ENCODE measurements at places on chromosomes 7 and 10.
A peak's percentile ranks its signal among the peaks of the same experiment; 100 is the strongest.

- peak; percentile 43 for DNase-seq
These were observed 404.6 kb downstream of the RPS24 start for GRCh38 chr10:78437998-78438906.

DNA sequence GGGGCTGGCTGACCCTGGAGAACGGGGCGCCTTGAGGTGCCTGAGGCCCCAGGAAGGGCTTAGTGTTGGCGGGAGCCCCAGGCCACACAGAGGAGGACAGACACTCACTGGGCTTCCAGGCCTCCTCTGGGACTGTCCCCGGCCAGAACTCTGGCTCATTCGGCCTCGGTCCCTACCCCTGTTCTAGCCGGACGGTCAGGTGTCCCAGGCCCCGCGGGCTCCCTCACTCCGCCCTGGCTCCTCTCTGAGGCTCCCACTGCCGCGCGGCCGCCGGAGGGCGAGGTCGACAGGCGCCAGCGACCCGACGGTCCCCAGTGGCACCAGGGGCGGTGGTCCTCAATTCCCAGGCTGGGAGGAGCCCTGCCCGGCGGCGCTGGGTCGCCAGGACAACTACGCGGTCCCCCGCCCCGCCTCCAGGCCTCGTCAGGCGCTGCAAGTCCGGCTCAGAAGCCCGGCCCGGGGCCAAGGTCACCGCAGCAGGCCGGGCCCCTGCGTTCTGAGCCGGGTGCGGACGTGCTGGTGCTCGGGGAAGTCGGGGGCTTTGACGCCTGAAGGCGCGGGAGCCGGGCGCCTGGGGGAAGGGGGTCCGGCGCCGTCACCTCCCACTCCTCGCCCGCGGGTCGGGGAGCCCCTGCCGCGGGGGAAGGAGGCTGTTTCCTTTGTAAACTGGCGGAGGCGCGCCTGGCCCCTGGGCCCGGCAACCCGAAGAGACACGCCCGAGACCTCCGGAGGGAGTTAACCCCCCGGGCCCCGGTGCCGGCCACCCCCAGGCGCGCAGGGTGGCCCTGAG, 1.1 kb upstream of the PWWP2B start:
- DNase-seq, result no peak

DNA sequence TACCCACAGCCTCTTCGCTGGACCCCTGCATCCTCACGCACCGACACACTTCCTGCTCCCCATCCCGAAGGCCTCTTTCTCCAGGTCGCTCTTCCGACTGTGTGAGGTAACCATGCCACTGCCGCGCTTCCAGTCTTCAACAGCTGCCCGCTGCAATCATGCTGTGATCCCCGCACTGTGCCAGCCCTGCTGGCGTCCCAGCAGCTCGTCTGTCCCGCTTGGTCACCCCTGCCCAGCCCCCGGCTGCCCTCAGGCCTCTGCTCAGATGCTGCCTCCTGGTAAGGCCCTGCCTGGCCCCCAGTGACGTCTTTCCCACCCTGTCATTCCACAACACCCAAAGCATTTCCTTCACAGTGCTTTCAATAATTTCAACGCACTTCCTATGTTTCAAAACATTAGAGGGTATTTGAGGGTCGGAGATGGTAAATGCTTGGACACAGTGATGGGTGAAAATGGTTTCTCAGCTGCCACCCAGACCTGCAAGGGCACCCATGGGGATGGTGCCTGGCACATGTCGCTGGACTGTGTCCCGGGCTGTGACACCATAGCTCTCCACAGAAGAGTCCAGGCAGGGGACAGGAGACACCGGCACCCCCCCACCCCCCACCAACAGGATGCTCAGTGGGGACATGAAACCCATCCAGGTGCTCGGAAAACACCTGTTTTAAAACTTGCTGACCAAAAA, 125.2 kb downstream of the MAD1L1 start:
- DNase-seq, result no peak

DNA sequence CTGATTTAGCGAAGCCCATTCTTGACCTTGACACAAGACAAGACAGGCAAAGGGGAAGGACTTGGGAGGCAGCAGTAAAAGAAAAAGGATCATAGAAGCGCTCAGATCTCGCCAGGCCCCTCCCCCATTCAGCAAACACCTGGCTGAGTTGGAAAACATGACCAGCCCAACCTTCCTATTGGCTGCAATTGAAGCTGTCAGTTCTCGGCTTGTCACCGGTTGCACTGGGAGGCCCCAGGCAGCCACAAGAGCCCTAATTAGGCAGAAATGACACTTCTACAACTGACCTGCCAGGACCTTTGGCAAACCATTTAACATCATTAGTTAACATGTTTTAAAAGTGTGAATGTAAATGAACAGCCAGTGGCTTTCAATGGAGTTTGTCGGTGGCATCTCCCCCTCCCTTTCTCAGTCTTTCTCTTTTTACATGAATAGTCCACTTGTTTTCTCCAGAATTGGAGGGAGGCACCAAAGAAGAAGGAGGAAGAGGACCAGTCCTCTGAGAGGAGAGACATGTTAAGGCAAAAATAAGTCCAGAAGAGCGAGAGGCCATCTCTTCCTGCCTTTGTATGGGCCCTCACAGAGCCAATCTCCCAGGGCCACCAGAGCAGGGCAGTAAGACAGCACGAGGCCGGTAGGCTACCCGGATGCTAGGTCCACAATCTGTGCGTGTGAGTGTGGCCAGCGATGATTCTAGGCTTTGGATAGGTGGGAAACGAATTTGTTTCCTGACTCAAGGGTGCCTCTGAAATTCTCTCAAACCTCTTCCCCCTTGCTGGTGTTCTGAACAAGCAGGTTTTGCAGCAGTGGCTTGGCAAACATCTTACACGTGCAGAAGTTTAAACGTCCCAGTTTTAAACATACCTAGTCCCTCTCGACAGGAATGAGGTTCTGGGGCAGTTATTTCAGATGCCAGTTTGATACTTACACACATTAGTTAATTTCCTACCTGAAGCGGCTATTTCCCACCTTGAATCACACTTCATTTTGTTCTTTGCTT, 15.0 kb upstream of the ENO4 start:
- DNase-seq, result no peak

- DNase-seq, result no peak
These were observed 67.8 kb downstream of the DOCK4 start for GRCh38 chr7:112138325-112138852.

DNA sequence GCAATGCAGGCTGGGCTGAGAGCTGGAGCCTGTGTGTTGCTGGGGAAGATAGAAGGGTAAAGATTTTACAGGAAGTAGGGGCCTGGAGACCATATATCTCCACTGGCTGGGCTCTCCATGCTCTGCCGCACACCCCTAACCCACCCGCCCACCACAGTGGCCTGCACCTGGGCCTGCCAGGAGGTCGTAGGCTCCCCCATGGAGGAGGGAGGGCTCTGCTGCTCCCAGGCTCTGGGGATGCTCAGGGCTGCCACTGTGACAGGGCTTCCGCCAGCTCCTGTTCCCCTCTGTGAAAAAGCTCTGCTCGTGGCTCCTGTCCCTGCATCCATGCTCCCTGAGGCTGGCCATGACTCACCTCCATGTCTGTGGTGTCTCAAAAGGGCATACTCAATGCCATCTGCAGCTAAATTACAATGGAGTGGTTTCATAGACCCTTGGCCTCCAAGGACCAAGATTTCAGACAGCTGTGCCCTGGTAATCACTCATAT, 106.0 kb downstream of the CXCL12 start:
- DNase-seq, result no peak

DNA sequence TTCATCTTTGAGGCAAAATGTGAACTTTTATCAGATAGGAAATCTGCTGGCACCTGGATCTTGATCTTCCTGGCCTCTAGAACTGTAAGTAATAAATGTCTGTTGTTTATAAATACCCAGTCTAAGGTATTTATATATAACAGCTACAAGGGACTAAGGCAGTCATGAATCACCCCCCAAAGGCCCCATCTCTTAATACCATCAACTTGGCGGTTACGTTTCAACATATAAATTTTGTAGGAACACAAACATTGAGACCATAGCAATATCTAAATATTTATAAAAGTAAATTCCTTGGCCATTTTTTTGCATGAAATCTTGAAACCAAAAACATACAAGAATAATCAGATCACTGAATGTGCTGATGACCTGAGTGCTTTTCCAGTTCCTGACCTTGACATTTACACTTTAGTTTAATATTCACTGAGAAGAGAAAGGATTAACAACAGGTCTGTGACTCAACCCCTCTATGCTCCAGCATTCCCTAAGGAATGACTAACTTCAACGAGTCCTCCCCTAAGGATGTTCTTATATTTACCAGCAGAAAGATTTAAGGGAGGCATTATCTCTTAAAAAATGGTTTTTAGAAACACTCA, 1438.5 kb upstream of the CELF2 start:
- no peak for DNase-seq

GRCh38 chr7:139763330-139763729, 14.5 kb downstream of the HIPK2 start:
- no peak for DNase-seq

DNA sequence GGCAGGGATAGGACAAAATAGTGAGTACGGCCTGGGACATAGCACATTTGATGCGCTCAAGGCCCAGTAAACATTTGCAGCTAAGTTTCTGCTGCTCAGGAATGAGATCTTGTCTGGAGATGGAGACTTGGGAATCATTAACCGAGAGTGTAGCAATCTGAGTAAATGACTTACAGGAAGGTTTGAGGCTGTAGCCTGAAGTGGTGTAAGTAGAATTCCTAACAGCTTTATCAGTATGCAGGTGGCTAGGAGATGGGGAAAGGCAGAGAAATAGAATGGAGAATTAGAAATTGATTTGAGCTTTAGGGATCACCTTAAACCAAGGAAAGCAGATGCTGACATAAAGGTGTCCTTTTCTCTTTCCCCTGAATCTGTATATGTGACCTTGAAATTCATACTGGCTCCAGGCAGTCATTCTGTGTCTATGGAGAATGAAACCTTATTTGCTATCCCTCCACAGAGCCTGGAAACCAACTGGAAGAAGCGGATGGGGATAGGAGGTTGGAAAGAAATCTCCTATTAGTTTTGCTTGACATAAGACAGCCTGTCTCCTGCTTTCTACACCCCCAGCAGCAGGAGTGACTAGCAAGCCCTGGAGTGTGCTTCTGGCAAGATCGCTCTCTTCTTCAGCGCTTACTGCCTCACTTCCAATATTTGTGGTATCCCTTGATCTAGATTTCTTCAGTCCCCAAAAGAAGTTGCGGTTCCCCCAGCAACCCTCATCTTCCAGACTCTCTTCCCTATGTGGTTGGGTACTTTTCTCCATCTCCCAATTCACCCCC, 6.4 kb upstream of the PON2 start:
- DNase-seq, result no peak

GRCh38 chr7:73717025-73717807, 2.3 kb downstream of the STX1A start:
- no peak for DNase-seq

GRCh38 chr10:75379212-75379724, 22.3 kb downstream of the ZNF503 start:
- DNase-seq, result no peak

DNA sequence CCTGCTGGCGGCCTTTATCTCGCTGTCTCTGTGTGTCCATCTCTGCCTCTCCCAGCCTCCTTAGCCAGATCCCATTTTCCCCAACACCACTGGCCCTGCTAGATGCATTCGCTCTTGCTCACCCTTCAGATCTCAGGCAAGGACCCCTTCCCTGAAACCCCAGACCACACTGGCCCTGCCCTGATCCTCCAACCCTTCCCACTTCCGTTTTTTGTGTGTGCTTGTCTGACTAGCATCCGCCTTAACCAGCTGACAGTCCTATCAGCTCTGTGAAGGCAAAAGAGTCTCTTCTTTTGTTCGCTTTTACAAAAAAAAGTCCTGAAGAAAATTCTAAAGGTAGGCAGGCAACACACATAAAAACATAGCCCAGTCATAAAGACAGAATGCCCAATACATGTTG, 28.7 kb downstream of the CHST15 start:
- peak; percentile 18 for DNase-seq

GRCh38 chr10:102322914-102323313, 72.6 kb upstream of the NFKB2 start:
- DNase-seq, result peak; percentile 88

DNA sequence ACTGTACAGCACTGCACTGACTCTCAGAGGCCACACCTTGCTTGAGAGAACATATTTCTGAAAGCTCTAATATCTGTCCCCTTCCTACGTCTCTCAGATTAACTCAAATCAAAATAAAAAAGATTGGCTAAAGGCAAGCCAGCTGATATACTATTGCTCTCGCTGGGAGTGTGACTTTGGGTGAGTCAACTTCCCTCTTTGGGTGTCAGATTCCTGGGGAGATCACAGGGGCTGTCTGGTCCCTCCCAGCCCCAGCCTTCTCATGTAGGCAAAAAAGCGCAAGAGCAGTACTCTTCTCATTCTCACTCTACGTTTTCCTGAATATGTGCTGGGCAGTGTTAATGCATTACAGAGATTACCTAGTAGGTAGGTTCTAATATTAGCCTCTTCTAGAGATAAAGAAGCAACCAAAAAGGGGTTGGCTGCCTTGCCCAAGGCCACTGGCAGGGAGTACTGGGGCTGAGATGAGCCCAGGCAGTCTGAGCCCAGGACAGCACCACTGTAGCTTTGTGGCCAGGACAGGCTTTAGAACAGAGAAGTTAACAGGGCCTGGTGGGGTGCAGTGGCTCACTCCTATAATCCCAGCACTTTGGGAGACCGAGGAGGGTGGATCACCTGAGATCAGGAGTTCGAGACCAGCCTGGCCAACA, 9.1 kb upstream of the DENND2A start:
- no peak for DNase-seq

GRCh38 chr10:48253970-48254657, 20.4 kb downstream of the FRMPD2 start:
- DNase-seq, result no peak

- DNase-seq, result no peak
These were observed 26.8 kb downstream of the PDIA4 start for GRCh38 chr7:149001427-149002068.

DNA sequence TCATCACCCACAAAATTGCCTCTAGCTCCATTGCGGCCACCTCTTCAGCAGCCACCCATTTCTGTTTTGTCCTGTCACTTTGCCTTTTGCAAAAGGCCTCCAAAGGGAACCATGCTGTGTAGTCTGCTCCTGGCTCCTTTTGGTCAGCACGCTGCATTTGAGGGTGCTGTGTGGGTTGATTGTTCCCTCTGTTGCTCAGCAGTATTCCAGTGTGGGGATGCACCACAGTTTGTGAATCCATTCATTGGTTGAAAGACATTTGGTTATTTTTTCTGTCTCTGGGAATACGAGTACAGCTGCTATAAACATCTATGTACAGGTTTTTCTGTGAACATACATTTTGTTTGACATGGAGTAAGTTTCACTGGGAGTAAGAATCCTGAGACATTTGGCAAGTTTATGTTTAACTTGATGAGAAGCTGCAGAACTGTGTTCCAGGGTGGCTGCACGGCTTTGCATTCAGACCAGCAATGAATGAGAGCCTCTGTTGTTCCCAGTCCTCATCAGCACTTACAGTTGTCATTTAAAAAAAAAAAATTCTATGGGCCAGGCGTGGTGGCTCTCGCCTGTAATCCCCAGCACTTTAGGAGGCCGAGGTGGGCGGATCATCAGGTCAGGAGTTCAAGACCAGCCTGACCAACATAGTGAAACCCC, 82.3 kb downstream of the UBE3C start:
- no peak for DNase-seq

DNA sequence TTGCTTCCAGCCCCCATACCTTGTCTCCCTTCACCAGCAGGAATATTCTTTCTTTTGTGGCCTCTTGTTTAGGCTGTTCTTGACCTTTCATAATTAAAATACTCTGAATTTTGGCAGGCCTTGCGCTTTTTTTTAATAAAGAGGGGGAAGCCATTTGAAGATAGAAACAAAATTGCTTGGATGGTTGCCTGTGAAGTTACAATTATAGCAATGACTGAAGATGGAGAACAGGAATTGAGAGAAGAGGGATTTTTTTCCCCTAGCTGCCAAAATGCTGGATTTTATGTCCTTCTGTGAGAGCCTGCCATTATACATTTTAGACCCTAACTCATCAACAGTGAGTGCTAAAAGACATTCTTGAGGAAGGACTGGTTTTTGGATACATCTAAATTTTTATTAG, 24.8 kb downstream of the FGFBP3 start:
- DNase-seq, result no peak

GRCh38 chr7:147547252-147547897, 1043.2 kb upstream of the C7orf33 start:
- peak; percentile 51 for DNase-seq
